NCI-H1417 treated with DMSO at 0.1 percent for 48 hours (cell line): ENCODE measurements at places on chromosomes 1 and 21.

GRCh38 chr21:25149022-25149421 lies 458.3 kb downstream of the MRPL39 start:
- DNase-seq, result no peak

- DNase-seq, result no peak
Observed at GRCh38 chr1:221543529-221544120, 198.3 kb downstream of the DUSP10 start.

- DNase-seq, result no peak
Observed at GRCh38 chr1:152926091-152926490, 17.7 kb downstream of the IVL start.

GRCh38 chr21:25175938-25176337 lies 431.3 kb downstream of the MRPL39 start:
- no peak for DNase-seq

DNA sequence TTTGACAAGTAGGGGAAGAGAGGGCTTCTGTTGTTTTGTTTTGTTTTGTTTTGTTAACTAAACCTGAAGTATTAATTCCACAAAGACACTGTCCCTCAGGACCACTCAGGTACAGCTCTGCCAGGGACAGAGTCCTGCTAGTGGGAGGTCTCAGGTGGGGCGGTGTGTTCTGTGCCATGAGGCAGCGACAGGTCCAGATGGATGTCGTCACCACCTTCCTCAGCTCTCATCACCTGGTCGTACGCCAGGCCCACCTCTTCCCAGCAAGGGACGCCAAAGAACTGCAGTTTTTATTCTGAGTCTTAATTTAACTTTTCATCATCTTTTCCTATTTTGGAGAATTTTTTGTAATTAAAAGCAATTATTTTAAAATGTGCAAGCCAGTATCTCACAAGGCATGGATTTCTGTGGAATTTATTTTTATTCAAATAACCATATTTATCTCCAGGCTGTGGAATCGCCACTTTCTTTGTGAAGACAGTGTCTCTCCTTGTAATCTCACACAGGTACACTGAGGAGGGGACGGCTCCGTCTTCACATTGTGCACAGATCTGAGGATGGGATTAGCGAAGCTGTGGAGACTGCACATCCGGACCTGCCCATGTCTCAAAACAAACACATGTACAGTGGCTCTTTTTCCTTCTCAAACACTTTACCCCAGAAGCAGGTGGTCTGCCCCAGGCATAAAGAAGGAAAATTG lies 62.5 kb downstream of the POFUT2 start:
- no peak for DNase-seq

DNA sequence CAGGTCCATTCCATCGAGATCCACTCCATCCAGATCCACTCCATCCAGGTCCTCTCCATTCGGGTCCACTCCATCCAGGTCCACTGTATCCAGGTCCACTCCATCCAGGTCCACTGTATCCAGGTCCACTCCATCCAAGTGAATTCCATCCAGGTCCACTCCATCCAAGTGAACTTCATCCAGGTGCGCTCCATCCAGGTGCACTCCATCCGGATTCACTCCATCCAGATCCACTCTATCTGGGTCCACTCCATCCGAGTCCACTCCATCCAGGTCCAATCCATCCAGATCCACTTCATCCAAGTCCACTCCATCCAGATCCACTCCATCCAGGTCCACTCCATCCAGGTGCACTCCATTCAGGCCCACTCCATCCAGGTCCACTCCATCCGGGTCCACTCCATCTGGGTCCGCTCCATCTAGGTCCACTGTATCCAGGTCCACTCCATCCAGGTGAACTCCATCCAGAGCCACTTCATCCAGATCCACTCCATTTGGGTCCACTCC lies 157.4 kb downstream of the HUNK start:
- no peak for DNase-seq

DNA sequence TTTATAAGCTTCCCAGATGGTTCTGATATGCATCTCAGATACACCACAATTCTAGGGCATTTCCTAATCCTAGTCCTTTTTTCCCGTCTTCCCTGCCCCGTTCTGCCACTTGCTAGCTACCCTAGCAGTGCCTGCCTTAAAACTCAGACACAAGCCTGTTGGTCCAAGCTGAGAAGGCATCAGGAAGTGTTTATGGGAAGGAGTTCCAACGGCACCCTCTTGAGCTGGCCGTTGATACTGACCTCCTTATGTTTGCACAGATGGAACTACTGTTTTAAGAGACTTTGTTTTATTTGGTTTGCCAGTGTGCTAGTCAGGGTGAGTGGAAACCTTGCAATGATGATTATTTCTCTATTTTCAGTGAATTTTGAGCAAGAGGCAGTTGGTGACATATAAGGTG lies 67.2 kb downstream of the UCK2 start:
- no peak for DNase-seq

GRCh38 chr1:170903961-170904360 lies 31.4 kb upstream of the MROH9 start:
- DNase-seq, result no peak

DNA sequence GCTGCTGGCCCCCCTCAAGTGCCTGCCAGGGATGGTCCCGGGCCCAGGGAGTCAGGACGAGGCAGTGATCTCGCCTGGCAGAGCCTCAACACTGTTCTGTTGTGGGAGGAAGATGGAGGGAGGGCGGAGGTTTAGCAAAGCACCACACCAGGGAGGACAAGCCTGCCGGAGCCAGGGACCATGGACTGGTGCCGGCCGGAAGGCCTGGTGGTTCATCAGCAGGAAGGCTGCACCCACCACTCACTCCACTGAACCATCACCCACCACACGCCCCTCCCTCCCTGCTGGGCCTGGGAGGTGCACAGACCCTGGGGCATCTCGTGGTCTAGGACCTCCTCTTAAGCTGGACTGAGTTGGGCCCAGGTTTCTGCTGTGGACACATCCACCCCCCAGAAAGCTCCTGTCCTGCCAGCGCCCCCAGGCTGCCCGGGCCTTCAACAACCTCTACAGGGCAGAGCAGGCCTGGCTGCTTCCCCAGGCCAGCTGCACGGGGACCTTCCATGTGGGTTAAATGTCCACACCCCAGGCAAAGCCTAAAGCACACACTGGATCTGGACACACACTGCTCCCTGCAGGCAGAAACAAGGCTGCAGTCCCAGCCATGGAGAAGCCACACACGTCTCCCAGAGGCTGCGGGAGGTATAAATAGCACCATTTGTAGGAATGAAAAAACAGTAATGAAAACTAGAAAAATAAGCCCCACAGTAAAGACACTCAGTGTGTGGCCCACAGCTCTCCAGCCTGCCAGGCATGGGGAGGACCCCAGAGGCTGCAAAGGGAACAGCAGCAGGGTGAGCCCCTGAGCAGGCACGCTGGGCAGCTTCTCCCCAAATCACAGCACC lies 10.4 kb upstream of the TMEM240 start:
- no peak for DNase-seq

GRCh38 chr1:112718691-112719418 lies 3.7 kb upstream of the PPM1J start:
- DNase-seq, result no peak
